ENCODE measurements at places on chromosomes 5 and 9.

- DNase-seq: peak; percentile 40
Observed at GRCh38 chr5:126449751-126450271, 26.6 kb downstream of the GRAMD2B start.

DNA sequence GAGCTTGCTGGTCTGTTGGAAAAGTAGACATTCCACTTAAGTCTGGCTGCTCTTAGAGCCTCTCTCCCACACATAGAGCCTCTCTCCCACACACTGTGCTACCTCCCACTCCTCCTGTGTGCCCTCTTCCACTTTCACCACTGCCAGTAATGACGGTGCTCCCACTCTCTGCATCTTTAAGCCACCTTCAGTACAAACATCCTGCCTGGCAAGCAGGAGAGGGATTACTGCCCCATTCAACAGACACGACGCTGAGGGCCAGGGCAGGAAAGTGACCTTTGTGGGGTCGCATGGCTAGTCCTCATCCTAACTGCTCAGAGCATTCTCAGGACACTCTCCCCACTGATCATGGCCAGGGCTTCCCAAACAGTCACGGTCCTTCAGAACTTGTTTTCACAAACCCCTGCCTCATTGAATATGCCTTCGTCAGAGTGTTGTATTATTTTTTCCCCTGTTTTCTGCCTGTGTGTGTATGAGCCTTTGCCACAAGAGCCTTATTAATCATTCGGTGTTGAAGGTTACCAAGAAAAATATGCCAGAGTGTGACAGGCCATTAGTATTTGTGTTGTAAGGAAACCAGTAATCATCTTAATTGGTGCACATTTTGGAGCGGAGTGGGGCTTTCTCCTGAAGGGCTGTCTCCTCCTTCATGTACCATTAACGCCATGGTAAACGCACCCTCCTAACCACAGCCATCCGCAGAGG, 87.1 kb upstream of the SAP30L start:
- no peak for DNase-seq

DNA sequence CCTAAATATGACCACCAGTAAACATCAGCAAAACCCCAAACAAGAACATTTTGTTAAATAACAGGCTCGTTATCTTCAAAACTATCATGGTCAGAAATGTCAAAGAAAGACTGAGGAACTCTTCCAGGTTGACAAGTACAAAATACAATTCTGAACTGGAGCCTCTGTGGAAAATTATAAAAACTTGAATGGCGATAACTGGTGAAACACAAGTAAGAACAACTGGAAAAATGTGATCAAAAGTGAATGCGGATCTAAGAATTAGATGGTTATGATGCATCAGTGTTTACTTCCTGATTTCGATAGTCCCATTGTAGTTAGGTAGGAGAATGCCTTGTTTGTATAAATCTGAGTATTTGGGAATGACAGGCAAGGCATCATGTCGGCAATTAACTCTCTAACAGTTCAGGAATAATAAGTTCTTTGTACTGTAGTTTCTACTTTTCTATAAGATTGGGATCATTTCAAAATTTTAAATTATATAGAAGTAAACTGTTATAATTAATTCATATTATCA, 740.2 kb upstream of the DMAC1 start:
- DNase-seq: no peak

DNA sequence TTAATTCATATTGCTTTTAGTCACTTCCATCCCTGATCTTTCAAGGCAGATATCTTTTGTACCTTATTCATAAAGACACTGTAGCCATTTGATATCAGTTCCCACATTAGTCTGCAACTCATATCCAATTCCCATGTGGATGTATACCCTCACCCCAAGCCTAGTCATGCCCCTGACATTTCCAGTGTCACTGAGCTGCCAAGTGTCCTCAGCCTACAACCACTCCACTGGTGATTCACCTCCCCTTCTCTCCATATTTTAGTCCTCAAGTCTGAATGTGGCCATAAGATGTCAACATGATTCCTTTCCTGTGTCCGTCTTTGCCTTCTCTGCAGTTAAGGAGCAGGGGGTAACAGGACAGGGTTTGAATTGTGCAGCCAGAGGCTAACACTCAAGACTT, 346.9 kb downstream of the RAB3C start:
- no peak for DNase-seq

GRCh38 chr9:2013743-2014475, 1.2 kb upstream of the SMARCA2 start:
- no peak for DNase-seq

DNA sequence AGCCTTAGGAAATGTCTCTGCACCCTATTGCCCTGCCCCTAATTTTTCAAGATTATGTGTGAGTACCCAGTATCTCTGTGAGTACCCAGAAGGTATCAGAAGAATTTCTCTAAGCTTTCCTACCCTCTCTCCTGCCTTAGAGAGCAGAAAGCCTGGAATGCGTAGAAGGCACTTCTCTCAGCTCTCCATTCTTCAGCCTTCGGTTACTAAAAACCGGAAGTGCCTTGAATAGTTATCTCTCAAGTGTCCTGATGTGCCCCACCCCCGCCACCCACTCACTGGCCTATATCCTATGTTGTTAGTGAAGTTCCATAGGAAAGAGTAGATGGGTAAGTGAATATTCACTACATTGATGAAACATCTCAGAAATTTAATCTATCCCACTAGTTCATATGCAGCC, 210.7 kb upstream of the CDH10 start:
- DNase-seq: peak; percentile 14

- DNase-seq: no peak
Observed at GRCh38 chr5:140953234-140953633, 13.0 kb upstream of the PCDHAC2 start.

DNA sequence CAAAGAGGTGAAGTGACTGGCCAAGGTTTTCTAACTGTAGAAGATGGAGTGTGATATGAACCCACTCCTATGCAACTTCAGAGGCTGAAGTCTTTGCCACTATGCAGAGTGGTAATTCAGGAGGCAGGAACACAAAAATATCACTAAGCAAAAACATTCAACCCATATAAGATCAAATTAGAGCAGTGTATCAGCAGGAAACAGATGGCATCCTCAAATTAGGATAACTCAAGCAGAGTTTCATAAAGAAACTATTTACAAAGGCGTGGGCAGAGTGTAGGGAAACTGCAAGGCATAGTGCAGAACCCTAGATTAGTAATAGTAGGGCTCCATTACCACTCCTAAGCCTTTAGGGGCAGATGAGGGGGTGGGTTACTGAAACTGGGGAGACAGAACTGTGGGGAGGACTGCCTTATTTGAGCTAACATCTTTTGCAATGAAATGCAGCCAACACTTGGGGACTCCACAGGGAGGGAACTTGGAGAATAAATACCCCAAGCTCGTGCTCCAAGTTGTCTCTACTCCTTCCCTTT, 72.2 kb downstream of the PTTG1 start:
- DNase-seq: no peak

DNA sequence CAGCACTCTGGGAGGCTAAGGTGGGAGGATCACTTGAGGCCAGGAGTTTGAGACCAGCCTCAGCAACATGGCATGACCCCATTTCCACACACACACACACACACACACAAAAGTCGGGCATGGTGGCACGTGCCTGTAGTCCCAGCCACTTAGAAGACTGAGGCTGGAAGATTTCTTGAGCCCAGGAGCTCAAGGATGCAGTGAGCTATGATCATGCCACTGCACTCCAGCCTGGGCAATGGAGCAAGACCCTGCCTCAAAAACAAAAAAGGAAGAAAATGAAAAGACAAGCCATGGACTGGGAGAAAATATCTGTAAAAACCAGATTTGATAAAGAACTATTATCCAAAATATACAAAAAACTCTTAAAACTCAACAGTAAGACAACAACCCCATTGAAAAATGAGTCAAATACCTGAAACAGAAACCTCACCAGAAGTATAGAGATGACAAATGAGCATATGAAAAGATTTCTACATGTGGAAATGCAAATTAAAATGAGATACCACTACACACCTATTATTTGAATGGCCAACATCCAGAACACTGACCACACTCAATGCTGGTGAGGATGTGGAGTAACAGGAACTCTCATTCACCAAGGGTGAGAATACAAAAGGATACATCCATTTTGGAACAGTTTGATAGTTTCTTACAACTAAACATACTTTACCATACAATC, 24.7 kb downstream of the DNAJA1 start:
- DNase-seq: no peak

DNA sequence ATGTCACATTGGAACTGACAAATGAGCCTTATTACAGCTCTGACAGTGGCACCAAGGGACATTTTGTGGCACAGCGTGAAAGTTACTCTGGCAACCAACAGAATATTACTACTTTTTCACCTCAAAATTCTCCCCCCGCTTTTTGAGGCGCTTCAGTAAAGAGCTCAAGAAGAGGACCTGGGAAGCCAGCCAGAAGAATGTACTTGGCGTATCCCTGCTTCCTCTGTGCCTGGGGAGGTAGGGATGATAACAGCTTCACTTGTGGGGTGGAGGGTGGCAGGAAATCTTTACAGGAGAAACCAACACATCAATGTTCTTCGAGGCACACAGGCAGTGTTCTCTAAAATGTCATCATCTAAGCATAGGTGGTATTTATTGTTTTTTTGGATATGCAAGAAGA, 624.1 kb downstream of the NR2F1-AS1 start:
- DNase-seq: peak; percentile 83

- DNase-seq: no peak
Observed at GRCh38 chr5:45284436-45284835, 411.7 kb downstream of the HCN1 start.

- DNase-seq: no peak
Observed at GRCh38 chr9:4464911-4465513, 25.3 kb upstream of the SLC1A1 start.

- no peak for DNase-seq
Observed at GRCh38 chr5:146015001-146015400, 78.6 kb downstream of the SH3RF2 start.

DNA sequence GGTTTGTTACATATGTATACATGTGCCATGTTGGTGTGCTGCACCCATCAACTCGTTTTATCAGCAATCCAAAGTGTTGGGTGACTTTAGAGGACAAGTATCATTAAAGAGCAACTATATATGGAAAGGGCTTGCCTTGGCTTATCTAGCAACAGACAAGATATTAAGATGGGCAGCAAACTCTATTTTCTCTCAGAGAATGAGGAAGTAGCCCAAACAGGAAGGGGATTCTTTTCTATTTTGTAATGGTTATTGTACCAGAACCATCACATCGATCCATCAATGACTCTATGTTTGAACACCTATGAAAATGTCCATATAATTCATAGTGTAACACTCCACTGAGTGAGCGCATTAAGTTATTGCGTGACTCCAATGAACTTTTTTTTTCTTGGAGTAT, 260.1 kb upstream of the SLC24A2 start:
- DNase-seq: no peak

GRCh38 chr9:77218612-77219011, 41.3 kb downstream of the VPS13A start:
- peak; percentile 58 for DNase-seq

GRCh38 chr5:142433526-142434321, 108.9 kb upstream of the SPRY4 start:
- peak; percentile 81 for DNase-seq

DNA sequence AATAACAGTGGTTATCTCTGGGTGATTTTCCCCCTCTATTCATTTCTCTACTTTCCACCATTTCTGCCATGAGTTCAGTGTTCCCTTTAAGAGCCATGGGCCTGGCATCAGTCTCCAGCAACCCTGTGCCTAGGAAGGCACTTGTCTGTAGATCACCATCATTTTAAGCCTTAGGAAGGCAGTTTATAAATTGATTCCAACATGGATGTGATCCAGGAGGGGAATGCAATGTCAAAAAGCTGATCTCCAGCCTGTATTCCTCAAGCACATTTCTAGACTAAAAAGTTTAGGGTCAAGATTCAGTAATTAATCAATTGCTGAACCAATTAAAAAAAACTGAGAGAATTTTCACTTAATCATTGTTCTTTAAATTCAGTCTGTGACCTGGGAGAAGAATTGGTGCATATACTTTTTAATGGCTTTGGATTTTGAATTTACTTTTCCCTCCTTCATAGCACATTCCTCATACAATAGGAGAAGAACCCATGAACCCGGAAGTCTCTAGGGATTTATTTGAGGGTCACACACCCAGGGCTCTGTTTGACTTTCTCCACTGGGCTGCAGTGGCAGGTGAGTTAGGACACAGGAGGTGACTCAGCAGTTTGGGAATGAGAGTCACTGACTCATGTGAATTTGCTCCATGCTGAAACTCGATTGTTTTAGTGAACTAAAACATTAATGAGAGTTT, 6.1 kb upstream of the ERMP1 start:
- DNase-seq: peak; percentile 39

- no peak for DNase-seq
Observed at GRCh38 chr5:159091596-159092331, 8.0 kb downstream of the EBF1 start.

DNA sequence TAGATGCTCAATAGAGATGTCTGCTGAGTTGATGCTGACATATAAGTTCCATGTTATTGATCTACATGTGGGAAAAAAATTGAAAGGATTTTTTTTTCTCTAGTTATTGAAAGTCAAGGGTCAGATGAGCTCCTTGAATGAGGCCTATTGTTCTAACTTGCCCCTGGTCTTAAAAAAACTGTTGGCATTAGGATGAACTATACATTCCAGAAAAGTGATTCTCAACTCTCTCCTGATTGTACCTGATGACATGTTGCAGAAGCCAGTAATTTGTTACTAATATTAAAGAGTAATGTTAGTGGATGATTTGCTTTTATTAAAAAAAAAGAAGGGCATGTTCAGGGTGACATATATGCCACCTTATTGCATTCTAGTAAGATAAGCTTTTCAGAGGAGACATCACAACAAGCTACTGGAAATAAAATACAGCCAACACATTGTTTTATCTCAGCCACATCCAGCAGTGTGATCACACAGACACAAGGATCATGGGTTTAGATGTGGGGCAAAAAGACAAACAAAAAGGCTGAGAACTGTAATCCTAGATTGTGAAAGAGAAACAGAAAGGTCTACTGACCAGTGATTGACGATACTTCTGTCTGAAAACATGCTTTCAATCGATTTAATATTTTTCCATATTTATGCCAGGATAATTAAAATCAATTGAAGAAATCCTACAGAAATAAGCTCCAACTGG, 1314.1 kb upstream of the C9orf72 start:
- no peak for DNase-seq

- DNase-seq: no peak
Observed at GRCh38 chr9:136672431-136673087, 9.8 kb downstream of the EGFL7 start.

DNA sequence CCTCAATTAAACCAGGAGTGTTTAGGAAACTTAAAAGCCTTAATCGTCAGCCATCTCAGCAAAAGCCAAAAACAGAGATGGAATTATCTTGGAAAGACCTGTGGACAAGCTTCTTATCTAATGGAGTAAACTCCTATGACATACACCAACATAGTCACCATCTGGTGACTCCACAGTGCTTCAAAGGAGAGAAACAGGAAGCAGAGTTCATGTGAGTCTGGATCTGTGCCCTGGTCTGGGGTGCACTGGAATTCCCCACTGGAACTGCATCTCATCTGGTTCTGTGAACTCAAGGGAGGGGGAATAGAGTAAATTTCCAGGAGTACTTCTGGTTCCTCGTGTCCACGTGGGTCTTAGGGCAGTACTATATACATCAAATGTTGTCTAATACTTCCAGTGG, 36.3 kb upstream of the KCNN2 start:
- peak; percentile 9 for DNase-seq

Measured in cardiac muscle cell (in vitro differentiated cells and primary cell).